Activated CD4-positive, alpha-beta T cell treated with anti-CD3 and anti-CD28 coated beads, Interleukin-2, amount 50 U/mL, for 1 hour (primary cell): ENCODE measurements at places on chromosomes 16 and 17.

DNA sequence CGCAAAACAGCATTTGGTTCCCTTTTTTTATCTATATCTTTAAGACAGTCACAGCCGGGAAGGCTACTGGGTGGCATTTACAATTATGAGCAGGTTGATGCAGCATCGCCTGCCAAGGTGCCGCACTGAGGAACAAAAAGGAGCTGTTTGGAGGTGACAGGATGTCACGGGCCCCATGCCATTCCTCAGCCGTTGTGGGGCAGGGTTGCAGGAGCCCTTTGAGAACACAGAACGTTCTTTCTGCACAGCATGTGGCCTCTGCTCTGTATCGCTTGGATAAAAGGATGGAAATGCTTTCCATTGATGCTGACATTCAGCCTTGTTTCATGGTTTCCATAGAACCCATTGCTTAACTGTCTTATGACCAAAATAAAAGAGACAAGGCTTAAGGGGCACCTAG, 141.9 kb upstream of the CDH5 start:
- no peak for DNase-seq

GRCh38 chr16:89455692-89456091, 34.7 kb downstream of the ANKRD11 start:
- no peak for DNase-seq

DNA sequence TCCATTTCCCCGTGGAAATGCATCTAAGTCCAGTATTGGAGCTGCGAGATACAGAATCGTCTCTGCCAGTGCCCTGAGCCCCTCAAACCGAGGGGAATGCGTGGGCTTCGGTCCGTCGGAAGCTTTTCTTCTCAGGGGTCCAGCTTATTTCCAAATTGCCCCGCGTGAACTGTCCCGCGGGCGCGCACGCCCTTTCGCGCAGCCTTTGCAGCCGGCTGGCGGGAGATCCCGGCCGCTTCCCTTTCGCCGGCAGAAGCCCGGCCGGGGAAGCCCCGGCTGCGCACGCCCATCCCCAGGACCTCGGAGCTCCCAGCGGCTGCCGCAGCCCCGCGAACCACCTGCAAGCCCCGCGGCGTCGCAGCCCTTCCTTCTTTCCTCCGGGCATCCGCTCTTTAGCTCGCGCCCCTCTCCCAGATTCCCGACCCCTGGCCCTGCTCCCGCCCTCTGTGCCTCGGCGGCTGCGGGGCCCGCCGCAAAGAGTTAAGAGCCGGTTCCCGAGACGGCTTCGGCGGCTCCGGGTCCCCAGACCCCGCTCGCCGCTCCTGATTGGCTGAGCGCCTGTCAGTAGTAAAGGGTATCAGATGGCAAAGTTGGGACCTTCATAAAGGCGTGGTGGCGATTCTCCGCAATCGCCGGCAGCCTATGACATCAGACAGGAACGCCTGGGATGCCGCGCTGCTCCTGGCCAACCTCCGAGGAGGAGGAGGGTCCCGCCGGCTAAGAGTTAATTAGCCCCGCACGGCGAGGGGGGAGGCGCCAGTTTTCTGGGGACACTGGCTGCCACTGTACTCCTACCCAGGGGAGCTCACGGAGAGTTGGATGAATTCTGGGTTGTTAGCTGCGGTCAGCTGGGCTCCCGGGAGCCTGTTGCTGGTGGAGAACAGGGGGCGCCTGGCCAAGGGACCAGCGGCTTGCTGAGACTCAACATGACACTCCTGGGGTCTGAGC, at the start of gene MYOCD:
MYOCD (plus strand) TSS at position 628 of the 948 bp plus-strand sequence; CDS start at position 927, 299 bp downstream.
- DNase-seq: no peak

DNA sequence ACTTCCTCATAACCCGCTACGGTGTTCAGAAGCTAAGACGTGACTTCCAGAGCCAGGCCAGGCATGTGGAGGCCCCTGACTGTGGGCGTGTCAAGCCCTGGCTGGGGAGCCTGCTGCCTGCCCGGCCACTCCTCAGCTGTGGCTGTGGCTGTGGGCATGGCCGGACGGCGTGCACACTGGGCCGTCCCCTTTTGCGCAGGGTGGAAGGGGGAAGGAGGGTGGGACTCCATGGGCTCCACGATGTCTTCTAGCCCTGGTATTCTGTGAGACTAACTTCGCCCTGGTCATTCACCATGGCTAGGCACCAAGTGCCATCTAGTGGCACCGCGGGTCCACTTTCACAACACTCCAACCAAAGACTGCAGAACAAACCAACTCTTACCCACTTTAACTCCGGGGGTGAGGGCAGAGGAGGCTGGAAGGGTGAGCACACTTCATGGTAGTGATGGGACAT, 67.9 kb downstream of the N4BP1 start:
- no peak for DNase-seq

DNA sequence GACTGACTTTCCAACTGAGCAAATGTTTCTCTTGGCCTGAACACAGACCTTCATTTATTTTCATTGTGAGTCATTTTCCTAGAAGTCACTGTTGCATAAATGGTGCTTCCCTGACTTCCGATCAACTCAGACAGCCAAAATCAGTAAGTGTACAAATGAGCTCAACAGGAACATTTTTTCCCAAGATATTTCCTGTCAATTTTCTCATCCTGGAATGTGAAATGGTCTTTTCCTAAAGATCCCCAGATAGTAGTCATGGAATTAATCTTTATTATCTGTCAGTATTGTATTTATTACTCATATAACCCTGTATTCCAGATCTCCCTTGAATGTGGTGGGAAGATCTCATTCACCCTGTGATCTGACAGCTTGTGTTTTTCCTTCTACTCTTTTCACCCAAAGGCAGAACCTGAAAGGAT, 360.3 kb upstream of the KIF2B start:
- DNase-seq: no peak

DNA sequence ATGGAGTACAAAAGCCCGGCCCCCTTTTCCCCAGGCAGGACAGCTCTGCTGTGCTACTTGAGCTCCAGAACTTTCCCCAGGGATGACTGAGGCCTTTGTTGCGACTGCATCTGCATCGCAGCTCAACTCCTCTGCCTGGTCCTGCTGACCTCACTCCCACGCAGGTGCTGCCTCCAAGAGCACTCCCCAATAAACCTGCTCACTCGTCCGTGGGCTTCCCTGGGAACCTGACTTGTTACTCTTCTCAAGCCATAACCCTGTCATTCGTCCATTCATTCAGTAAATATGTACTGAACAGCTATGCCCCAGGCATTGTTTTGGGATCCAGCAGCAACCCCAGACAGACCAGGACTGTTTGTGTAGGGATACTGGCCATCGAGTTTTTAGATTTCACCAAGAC, 11.6 kb upstream of the RMI2 start:
- DNase-seq: no peak

- DNase-seq: no peak
Measured at GRCh38 chr17:29177541-29177870, 2.7 kb downstream of the MYO18A start.

DNA sequence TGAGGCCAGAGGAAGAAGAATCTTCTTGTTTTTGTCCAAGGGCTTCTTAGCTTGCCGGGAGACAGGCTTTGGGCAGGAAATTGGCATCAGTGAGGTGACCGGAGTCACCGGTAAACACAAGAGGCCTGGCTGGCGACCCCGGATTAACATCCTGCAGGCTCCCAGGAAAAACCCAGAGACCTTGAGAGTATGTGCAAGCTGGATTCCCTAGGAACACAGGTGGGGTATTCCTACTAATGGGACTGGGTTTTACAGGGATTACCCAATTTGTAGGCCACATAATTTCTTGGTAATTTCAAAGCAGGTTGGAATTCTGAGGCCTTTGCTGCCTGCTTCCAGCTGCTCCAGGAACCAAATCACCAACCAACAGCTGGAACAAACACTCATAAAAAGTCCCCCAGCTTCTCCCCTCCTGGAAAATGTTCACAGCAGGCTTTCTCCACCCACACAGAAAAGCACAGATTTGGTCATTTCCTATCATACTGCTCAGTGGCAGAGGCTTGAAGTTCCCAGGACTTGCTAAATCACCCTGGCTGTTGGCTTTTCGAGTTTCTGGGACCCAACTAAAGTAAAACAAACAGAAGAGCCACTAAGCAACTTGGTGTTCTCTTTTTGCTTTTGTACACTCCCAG, 258.8 kb downstream of the IRF8 start:
- no peak for DNase-seq

- no peak for DNase-seq
Measured at GRCh38 chr16:17171250-17172143, 299.3 kb downstream of the XYLT1 start.

DNA sequence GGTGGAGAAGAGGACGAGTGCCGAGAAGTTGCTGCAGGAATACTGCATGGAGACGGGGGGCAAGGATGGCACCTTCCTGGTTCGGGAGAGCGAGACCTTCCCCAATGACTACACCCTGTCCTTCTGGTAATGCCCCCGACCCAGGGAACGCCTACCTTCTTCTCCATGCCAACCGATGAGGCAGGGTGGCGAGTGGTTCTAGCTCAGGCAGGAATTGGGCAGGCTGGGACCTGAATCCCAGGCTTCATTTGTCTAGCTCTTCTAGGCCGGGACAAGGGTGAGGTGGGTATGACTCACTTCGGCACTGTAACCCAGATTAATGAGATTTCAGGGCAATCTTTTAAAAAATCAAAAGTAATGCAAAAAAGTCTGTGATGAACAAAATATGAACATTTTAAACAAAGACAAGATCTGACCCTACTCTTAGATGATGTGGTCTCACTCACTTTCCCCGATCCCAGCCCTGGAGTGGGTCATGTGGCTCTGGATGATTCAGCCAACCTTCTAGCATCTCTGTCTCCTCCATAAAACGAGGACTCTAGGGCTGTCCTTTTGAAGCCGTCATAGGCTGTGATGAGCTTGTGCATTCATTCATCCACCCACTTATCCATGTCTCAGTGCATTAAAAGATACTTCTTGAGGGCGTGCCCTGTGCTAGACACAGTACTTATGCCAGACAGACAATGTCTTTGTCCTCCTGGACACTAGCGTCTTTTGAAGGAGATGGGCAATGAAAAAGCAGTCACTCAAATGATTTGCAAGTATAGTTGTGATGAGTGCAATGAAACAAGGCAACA, 102.6 kb downstream of the SDR42E1 start:
- DNase-seq: no peak

- DNase-seq: no peak
Measured at GRCh38 chr17:20952183-20952582, 90.6 kb downstream of the USP22 start.

DNA sequence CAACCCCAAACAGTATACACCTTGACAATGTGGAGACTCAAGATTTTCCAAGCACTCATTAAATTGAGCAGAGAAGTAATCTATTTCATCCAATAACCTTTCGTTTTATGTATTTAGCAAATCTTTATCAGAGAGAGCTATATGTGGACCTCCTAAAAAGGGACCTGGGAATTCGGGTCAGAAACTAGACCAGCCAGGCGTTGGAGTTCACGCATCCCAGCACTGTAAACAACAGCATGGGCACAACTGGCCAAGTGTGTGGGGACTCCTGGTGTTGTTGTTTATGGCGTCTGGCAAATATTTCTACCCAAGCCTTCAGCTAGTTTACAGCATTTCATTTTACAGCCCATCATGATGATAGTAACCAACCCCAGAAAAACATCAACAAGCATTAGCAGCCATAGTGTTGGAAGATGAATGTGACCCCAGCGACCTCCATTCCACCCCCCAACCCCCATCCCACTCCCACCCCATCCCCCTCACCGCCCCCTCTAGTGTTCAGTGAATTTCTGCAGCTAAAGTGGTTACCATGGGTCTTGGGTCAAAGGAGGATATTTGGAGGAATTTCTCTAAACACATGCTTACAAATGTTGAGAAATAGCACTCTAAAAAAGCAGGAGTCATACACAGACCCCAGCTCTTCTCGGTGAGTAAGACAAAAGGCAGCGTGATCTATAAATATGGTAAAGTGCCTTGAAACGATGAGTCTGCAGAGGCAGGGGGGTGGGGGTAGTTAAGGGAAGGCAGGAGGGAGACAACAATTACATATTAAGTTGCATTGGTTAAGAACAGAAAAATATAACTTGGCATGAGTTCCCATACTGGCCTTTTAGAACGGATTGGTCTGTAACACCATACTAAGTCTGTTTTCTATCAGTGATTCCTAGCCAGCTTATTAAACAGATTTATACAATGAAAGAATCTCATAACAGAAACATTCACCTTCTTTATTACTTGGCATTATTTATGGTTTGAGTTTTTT, 91.4 kb upstream of the TBX2 start:
- DNase-seq: no peak
